ENCODE measurements at places on chromosomes 3 and 15.
A peak's percentile ranks its signal among the peaks of the same experiment; 100 is the strongest.

GRCh38 chr15:100710744-100711515 lies 108.5 kb downstream of the ASB7 start:
- no peak for DNase-seq

DNA sequence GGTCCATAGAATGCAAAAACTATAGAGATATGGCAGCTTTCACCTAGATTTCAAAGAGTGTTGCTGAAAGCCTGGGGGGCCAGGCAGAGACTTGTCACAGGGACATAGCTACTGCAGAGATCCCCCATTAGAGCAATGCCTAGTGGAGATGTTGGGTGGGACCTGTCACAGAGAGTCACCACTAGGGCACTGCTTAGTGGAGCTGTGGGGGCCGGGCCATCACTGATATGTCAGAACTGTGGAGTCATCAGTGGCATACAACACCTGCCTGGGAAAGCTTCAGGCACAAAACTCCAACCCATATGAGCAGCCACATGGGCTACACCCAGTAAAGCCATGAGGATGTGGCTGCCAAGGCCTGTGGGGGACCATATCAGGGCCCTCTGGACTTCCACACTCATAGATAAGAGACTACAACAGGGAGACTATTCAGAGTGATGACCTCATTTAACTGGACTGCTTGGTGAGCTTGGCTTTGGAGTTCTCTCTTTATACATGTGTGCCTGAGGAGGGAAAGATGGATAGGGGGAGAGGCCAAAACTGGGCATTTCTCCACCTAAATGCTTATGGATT lies 176.3 kb downstream of the ZNF621 start:
- no peak for DNase-seq

- no peak for DNase-seq
These were observed 1038.2 kb downstream of the MCTP2 start for GRCh38 chr15:95269242-95270183.

DNA sequence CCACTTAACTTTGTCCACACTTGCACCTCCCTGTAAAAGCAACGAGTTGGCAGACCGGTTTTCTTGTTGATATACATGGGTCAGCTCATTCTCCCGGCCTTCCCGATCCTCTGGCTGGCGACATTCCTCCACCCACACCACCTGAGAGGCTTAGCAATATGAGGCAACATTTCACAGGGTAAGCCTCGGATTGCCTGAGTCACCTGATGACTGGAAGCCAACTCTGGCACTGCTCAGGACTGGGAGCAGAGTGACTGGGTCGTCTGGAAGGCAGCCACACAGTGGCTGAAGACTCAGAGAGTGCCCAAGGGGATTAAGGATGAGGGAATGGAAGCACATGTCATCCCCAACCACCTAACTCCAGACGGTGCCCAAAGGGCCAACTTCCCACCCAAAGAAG lies 9.8 kb downstream of the HOMER2 start:
- DNase-seq = peak; percentile 58

GRCh38 chr15:62622775-62623174 lies 419.8 kb upstream of the TPM1 start:
- no peak for DNase-seq

GRCh38 chr3:88131695-88132094 lies 18.1 kb upstream of the C3orf38 start:
- DNase-seq = no peak

DNA sequence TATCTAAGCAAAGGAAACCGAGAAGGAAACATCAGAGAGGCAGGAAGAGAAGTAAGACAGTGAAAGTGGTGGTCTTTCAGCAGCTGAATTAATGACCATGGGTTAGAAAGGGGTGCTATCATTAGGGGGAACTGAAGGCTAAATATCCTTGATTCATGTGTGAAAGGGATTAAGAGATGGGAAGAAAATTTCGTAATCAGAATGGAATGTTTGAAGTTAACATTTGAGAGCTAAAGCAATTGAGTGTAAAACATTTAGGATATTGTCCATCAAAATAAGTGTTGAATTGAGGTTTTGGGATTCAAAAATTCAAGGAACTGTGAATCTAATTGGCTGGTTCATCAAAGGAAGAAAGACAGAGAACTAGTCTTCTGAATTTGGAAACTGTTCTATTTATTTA lies 4.1 kb upstream of the ECT2 start:
- DNase-seq = no peak

DNA sequence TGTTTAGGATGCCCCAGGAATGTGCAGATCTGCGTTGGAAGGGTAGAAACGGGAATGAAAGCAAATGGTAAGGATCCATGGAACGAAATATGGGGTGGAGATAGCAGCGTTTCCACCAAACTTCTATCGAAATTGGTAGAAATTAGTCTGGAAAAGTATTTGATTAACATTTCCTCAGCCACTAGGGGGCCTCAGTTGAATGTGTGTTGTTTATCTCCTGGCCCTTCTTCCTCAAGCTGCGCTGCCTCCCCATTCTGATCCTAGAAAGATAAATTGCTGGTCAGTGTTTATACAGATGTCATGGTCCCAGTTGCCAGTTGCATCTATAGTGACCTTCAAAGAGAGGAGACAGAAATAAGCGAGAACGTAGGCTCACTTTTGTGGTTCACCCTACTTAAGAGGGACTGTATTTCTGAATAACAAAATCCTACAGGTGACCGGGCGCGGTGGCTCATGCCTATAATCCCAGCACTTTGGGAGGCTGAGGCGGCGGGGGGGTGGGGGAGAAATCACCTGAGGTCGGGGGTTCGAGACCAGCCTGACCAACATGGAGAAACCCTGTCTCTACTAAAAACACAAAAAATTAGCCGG lies 457.1 kb downstream of the SQOR start:
- peak; percentile 55 for DNase-seq

DNA sequence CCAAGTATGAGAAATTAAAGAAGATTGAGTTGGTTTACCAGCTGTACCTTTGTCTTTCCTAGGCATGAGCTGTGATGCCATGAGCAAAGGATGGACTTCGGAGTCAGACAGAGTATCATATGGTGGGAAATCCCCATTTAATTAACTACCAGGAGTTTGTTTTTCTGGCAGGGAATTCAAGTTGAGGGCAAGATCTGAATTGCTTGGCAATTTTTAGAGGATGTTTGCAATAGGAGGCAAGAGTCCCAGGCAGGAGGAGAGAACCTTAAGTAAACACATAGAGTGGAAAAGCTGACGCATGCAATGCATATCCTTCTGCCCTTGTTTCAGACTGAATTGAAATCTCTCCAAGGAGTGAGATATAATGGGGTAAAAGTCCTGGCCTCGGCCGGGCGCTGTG lies 569.7 kb upstream of the MDFIC2 start:
- DNase-seq = no peak

GRCh38 chr3:96354742-96355141 lies 459.7 kb upstream of the EPHA6 start:
- no peak for DNase-seq

GRCh38 chr15:98658831-98659699 lies 10.7 kb downstream of the IGF1R start:
- DNase-seq = peak; percentile 63

DNA sequence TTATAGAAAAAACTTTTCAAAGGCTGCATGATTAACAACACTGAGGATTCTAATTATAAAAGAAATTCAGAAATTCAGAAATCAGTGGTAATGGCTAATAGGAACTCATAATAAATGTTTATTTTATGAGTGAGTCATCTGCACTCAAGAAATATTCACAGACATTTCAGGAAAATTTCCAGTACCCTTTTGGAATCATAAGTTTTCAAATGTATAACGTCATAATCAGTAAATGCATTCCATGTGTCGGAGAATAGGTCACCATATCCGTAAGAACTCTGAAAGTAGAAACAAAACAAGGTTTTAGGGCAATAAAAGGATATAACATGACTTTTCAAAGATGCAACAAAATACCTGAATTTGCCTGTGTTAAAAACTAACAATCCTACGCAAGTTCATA lies 24.7 kb downstream of the EOGT start:
- no peak for DNase-seq

DNA sequence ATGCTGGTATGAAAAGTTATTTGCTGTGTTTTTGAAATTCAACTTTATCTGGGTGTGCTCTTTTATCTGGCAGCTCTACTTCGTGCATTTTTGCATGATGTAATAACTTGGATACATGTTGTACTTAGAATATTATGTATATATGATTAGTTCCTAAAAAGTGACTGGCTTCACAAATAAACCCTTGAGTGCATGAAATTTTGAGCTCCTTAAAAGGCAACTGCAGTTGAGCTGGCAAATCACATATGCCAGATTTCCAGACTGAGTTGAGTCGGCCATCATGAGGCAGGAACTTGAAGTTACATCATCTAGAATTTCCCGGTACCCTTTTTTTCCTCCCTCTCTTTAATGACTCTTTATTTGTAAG lies 162.5 kb downstream of the FNDC3B start:
- DNase-seq = no peak

GRCh38 chr15:80556694-80557367 lies 138.3 kb upstream of the ABHD17C start:
- DNase-seq = no peak

- no peak for DNase-seq
These were observed 188.5 kb downstream of the FAM43A start for GRCh38 chr3:194874206-194874605.

- no peak for DNase-seq
These were observed 283.8 kb downstream of the BBX start for GRCh38 chr3:107806536-107806935.

DNA sequence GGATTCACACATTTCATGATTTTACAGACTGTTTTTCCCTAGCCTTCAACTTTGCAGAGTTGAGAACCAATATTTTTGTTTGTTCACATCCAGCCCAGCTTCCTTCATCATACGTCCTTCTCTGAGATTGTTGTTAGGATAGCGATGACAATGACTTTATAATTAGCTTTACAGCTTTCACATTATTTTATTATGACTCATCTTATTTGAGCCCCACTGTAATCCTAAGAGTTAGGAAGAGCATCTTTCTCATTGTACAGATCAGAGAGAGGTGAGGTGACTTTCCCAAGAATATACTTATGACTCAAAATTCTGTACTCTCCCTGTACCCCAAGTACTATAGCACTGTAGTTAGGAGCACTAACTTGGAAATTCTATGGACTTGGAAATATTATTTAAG lies 156.1 kb downstream of the ALDH1A2 start:
- no peak for DNase-seq

DNA sequence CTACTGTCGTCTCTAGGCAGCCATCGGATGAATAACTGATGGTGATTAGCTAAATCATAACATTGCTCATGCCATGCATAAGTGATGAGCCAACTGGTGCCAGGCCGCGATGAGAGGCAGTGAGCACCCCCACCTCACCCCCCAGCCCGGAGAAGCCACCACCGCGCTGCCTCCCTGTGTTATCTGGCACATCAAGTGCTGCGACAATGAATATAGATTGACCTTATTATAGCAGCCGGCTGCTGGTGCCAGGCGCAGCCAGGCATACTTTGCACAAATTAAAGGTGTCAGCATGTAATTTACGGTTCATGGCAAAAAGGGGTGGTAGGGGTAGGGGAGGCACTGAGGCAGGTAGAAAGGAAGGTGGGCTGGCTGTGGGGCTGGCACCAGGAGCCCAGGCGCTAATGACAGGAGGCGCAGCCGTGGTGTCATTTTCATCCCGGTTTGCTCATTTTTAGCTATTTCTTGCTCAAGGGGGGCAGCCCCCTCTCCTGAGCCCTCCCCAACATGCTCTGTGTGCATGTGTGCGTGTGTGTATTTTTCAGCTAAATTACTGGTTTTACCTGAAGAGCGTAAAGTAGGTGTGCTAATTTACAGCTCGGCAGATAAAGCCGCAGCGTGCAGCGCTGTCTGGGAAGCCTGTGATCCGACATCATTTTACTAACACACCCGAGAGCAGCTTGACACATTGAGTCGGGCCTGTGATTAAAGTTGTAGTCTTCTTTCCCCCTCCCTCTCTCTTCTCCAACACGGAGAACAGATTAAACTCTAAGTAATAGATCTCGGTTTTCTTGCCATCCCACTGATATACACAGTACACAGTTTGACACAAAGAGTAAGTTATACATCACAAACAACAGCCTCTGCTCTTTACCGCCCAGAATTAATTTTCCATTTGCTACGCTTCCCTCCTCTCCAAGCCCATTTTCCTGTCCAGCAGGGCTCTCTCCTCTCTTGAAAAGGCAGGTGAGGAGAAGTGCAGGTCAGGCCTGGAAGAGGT lies 212.3 kb downstream of the RPLP1 start:
- DNase-seq = no peak

DNA sequence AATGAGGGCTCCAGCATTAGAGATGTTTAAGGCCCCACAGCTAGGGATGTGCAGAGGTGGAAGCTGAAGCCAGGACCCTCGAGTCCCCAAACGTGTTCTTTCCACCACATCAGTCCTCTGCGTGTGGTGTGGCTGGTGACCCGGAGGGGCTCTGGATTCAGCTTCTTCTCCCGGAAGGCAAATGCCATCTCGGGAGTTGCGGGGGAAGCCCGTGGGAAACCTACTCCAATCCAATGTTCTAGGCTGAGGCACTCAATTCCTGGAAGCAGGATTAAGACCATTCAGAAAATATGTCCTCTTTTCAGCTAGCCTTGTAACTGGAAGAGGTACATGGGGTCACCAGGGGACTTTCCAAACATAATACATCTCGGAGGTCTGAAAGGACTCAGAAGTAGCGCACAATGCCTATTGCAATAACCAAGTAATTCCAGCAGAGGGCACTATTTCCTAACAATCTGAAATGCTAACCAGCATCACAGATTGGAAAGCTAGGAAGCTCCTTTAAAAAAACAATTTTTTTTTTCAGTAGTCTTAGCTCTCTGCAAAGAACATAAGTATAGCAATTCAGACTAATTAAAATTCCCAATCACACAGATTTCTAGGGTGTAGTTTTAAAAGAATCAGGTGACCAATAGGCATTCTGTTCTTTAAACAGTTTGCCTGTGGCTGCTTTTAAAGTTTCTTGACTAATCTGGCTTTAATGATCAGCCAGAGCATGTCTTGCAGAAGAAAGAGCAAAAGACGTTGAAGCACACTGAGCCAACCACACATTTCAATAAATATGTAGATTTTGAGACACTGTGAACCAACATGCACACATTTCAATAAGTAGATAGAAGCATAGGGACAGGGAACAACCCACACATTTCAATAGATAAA lies 36.1 kb downstream of the BNC1 start:
- peak; percentile 43 for DNase-seq

GRCh38 chr3:132404276-132404675 lies 13.0 kb upstream of the DNAJC13 start:
- DNase-seq = no peak

DNA sequence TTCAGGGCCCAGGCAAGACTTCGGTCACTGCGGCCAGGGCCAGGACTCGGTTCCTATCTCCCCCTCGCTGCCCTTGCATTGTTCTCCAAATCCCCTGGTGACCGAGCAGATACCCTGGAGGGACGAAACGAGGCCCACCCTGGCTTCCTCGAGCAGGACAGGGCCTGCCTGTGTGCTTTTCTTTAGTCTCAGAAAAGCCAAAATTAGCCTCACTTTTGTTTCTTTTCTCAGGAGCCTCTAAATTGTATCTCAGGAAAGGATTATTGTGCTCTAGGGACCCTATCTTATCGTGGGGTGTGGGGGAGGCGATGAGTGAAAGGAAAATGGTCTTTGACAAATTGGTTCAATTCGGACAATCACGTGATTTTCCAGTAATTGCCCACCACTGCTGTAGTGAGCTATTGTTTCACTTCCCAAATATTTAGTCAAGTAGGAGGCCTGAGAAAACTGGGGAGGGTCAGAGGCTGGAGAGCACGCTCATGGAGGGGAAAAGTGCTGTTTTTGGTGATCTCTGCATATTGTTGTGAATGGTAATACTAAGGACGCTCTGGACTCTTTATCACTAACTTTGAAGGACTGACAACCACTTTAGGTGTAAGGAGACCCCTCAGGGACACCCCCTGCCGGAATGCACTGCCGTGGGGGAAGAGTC lies 61.6 kb downstream of the TMEM44 start:
- DNase-seq = no peak

GRCh38 chr3:168628549-168628948 lies 532.8 kb upstream of the GOLIM4 start:
- no peak for DNase-seq

GRCh38 chr3:31615071-31615875 lies 82.5 kb downstream of the STT3B start:
- no peak for DNase-seq
